Hematopoietic multipotent progenitor cell treated with erythropoietin and hydrocortisone succinate and interleukin-3 and kit ligand, for 8 days (in vitro differentiated cells): ENCODE measurements at places on chromosomes 3 and 15.
A peak's percentile ranks its signal among the peaks of the same experiment; 100 is the strongest.

GRCh38 chr3:119329551-119329950, 35.4 kb downstream of the ARHGAP31 start:
- DNase-seq = no peak

DNA sequence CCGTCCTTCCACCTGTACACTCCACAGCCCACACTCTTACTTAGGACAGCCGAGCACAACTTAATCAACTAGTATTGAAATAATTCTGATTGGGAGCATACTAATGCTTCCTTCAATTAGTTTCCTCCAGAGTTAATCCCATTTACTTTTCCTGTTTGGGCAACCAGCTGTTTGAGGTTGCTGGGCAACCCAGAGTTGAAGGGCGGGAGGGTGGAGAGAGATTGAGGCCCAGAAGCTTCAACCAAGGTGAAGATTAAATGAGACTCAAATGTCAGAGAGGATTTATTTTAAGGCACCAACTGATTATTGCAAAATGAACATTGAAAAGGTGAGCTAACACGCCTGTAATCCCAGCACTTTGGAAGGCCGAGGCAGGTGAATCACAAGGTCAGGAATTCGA, 428.5 kb upstream of the SEMA6D start:
- no peak for DNase-seq

GRCh38 chr15:36579792-36580431, 486 bp downstream of the CDIN1 start:
- peak; percentile 52 for DNase-seq

DNA sequence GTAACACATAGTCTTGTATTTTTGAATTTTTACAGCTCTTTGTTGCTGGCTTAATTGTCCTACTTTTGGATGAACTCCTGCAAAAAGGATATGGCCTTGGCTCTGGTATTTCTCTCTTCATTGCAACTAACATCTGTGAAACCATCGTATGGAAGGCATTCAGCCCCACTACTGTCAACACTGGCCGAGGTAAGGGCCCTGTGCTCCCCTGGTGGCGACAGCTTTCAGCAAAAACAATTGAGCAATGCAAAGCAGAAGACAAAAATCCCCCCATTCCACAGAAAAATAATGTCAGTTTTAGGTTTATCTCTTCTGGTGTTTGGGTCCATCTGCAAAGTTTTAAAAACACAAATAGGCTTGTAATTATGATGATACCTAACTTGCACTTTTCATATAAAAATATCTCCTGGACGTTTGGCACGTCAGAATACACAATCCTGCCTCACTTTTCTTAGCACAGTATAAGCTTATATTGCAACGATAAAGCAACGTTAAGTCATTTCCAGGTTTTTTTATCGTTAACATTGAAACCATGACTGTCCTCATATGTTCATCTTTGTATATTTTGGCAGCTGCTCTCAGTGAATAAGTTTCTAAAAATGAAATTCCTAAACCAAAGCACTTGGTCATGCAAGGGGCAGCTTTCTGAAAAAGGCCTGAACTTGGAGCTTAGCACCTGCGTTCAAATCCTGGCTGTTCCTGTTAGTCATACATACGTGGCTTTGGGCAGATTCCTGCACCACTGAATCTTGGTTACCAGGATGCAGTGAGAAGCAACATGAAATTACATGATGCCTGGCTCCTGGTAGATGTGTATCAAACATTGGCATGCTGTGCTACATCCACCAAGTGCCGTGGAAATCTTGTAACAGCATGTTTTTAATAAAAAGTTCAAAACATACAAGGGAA, 8.5 kb downstream of the SEC61A1 start:
- no peak for DNase-seq

- DNase-seq = no peak
These were observed 72.2 kb upstream of the RAD18 start for GRCh38 chr3:9035473-9035872.
